ENCODE measurements at places on chromosomes 13 and 19. TPM values are rescaled to one million over a fixed set of nuclear protein-coding genes. Genes with fewer than 3 reads are reported as not detected.

DNA sequence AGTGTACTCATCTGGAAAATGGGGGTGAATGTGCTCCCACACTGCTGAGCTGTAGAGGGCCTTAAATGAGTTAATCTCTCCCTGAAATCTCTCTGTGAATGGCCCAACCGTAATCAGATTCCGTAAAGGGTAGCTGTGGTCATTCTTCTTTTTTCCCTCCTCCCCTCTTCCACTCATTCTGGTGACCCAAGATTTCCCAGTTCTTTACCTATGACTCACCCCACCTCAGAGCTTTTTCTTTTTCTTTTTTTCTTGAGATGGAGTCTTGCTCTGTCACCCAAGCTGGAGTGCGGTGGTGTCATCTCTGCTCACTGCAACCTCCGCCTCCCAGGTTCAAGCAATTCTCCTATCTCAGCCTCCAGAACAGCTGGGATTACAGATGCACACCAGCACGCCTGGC, 33.3 kb upstream of the MUC16 start:
- no peak for DNase-seq

GRCh38 chr13:99385940-99386339, 78.7 kb upstream of the GPR183 start:
- DNase-seq, result no peak

DNA sequence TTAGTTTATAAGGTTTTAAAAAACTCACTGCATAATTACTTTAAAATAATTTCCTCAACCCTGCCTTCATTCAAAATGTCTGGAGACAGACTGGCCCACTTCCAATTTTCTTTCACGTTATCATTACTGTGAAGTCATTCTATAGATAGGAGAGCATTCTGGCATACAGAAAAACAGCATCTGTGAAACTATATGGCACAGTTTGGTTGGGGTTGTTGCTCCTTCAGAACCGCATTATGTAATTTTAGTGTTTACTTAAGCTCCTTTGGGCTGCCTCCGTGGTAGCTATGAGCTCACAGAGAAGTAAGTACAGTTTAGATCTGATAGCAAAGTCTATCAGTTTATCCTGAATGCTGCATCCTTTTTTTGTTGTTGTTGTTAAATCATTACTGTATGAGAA, 104.3 kb downstream of the KCNRG start:
- no peak for DNase-seq

DNA sequence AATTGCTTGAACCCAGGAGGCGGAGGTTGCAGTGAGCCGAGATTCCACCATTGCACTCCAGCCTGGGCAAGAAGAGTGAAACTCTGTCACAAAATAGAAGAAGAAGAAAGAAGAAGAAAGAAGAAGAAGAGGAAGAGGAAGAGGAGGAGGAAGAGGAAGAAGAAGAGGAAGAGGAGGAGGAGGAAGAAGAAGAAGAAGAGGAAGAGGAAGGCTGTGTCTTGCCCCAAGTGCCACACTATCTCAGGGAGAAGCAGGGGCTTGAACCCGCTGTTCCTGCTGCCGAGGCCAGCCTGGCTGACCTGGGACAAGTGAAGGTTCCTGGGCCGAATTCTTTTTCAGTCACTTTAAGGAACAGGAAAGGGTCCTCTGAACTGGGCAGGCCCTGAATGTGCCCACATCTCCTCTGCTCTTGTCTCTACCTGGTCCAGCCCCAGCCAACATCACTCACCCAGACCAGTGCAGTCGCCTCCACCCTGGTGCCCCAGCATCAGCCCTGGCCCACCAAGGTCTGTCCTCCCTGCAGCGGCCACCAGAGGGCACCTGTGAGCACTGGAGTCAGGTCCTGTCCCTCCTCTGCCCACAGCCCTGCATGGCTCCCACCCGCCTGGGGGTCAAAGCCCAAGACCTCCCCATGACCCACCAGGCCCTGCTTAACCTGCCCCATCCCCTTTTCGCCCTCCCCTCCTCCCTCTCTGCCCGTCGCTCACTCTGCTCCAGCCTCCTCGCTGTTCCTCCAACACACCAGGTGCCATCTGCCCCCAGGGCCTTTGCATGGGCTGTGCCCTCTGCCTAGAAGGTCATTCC, 20.0 kb downstream of the TICAM1 start:
- DNase-seq, result peak; percentile 83

GRCh38 chr13:51737609-51738008, 66.4 kb downstream of the DHRS12 start:
- no peak for DNase-seq

DNA sequence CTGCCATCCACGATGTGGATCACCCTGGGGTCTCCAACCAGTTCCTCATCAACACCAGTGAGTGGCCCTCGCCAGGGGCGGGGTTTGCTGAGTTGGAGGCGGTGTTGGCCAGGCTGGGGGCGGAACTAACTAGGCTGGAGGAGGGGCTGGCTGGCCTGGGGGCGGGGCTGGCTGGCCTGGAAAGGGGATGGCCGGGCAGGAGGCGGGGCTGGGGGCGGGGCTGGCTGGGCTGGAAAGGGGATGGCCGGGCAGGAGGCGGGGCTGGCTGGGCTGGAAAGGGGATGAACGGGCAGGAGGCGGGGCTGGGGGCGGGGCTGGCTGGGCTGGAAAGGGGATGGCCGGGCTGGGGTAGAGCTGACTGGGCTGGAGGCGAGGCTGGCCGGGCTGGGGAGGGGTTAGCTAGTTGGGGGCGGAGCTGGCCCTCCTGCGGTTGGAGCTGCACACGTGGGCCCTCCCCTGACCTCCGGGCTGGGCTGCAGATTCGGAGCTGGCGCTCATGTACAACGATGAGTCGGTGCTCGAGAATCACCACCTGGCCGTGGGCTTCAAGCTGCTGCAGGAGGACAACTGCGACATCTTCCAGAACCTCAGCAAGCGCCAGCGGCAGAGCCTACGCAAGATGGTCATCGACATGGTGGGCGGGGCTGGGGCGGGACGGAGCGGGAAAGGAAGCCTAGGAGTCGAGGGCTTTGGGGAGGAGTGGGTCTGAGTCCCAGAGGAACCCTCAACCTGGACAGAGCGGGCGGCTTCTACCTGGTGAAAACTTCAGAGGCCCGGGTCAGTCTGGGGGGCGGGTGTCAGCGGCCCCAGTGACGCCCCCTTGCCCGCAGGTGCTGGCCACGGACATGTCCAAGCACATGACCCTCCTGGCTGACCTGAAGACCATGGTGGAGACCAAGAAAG, 41.0 kb downstream of the PDE4A start:
- peak; percentile 84 for DNase-seq

- no peak for DNase-seq
These were observed 1698.4 kb upstream of the SLC10A2 start for GRCh38 chr13:104764600-104764999.

DNA sequence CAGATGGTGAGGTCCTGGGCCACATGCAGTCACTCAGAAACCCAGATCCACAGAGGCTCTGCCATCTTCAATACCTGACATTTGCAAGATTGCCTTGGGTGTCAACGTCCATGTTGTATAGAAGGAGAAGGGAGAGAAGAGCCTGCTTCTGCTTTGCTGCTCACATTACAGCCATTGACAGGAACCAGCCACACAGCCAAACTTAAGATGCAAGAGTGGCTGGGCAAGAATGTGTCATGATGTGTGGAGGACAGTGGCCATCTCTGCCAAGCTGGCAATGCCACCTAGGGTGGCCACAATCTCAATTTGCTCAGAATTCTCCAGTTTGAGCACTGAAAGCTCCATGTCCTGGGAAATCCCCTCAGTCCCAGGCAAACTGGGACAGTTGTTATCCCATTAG, 25.9 kb upstream of the SERPINE3 start:
- no peak for DNase-seq

GRCh38 chr13:107365466-107366215, 797.7 kb upstream of the ARGLU1 start:
- no peak for DNase-seq

- DNase-seq, result no peak
These were observed 4.0 kb upstream of the PNMA8B start for GRCh38 chr19:46499692-46500091.

DNA sequence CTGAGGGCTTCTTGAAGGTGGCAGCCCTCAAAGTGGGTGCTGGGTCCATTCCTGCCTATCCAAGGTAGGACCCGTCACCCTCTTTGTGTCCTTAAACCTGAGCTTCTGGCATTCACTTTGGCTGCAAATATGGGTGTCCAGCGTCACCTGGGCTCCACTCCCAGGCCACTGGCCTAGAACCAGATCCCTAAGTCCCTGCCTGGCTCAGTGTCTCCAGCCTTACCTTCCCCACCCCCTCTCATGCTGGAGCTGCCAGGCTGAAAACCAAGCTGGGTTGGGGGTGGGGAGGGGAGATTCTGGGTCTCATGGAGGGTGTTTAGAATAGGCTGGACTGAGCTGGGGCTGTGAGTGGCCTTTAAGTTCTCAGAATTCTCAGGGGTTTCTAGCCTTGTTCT, 12.4 kb downstream of the PDE4A start:
- DNase-seq, result no peak

GRCh38 chr13:67651908-67652465, 421.9 kb upstream of the PCDH9 start:
- DNase-seq, result no peak

DNA sequence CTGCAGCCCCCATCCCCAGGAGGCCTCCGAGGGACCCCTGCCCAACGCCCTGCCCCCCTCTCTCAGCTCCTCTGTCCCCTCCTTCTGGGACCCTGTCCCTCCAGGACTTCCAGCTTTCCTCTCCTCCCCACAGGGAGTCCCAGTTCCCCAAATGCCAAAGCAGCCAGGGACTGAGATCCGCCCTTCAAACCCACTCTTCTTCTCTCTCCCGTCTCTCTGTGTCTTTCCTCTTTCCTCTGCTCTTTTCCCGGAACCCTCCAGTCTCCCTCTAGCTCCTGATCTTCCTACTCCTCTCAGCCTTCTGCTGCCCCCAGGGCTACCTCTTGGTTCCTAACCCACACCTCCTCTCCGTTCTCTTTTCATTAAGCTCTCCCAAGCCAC, 377 bp downstream of the CA11 start:
- DNase-seq, result no peak

GRCh38 chr19:7645163-7645562, 8.3 kb downstream of the STXBP2 start:
- no peak for DNase-seq

DNA sequence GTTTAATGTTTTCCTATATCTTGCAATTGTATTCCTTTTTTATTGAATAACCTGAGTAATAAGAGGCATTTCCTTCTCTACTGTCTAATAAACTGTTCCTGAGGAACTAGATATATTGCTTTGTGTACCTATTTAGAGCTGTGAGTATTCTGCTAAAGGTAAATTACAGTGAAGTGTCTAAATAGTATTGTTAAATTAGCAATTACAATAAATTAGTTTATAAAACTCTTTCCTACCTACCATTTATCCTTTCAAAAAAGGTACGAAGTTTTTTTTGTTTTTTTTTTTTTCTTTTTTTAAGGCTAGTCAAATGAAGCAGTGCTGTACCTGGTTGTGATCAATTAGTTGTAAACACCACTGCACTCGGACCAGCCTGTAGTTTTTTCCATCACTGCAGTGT, 34.8 kb downstream of the TM9SF2 start:
- DNase-seq, result no peak

- no peak for DNase-seq
These were observed 119.7 kb downstream of the ABCC4 start for GRCh38 chr13:95181586-95181985.

DNA sequence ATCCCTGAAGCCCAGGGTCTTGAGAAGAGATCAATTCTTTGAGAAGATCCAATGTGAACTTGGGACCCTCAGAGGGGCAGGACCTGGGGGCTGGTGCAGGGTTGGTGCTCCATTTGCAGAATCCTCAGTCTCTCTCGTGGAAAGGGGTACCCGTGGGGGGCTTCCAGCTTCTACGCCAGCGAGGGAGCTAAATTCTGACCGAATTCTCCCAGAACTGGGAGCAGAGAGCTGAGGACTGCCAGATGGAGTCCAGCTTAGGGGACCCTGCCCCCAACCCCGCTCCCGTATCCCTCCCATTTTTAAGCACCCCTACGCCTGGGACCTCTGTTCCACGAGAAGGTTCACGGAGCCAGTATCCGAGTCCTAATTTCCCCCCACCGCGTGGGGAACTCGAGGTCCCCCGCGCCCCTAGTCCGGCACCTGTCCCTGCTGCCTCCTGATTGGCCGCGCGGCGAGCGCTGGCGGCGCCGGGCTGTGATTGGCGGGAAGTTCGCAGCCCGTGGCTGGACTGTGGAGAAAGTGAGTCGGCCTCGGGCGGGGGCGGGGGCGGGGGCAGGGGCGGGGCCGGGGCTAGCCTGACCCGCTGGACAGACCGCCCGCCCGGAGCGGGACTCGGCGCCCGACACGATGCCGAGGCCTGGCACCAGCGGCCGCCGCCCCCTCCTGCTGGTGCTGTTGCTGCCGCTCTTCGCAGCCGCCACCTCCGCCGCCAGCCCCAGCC, 4.4 kb upstream of the LTBP4 start:
- DNase-seq, result no peak

DNA sequence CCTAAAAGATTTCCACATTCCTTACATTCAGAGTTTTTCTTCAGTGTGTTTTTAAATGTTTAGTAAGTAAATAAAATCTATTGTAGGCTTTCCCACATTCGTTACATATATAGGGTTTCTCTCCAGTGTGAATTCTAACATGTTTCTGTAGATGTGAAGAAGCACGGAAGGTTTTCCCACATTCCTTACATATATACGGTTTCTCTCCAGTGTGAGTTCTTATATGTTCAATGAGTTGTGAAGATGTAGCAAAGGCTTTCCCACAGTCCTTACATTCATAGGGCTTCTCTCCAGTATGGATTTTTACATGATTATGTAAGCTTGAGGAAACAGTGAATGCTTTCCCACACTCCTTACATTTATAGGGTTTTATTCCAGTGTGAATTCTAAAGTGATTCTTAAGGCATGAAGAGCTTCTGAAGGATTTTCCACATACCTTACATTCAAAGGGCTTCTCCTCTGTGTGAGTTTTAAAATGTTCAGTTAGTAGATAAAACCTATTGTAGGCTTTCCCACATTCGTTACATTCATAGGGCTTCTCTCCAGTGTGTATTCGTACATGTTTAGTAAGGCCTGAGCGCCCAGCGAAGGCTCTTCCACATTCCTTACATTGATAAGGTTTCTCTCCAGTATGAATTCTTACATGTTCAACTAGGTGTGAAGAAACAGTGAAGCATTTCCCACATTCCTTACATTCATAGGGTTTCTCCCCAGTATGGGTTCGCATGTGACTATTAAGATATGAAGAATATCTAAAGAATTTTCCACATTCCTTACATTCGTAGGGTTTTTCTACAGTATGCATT, 18.2 kb downstream of the ZNF121 start:
- no peak for DNase-seq

- DNase-seq, result no peak
These were observed 483.0 kb upstream of the NBEA start for GRCh38 chr13:34458756-34459715.

- no peak for DNase-seq
These were observed 103.9 kb downstream of the FAM216B start for GRCh38 chr13:42885325-42885724.

GRCh38 chr13:25945596-25945995, 106.2 kb downstream of the SHISA2 start:
- DNase-seq, result no peak

GRCh38 chr19:21585281-21585890, 80.0 kb downstream of the ZNF429 start:
- no peak for DNase-seq

GRCh38 chr13:33577007-33577406, 240.9 kb upstream of the RFC3 start:
- no peak for DNase-seq

- DNase-seq, result peak; percentile 53
These were observed 638.2 kb upstream of the SPRY2 start for GRCh38 chr13:80979035-80979641.

ZIC2 gene
- total RNA-seq, result not detected

ACER1 gene
- total RNA-seq, result not detected

FFAR2 gene
- total RNA-seq, result not detected

PCDH8 gene
- not detected for total RNA-seq

MEDAG gene
- total RNA-seq, result not detected

SPRED3 gene
- 2.1 TPM for total RNA-seq

TMPRSS9 gene
- 0.28 TPM for total RNA-seq

CD22 gene
- 972 TPM for total RNA-seq

MAST3 gene
- total RNA-seq, result 31.4 TPM

FLT1 gene
- 2.3 TPM for total RNA-seq

Measured in OCI-LY7 (cell line).